ENCODE measurements at places on chromosomes 5 and 9. TPM values are rescaled to one million over a fixed set of nuclear protein-coding genes. Genes with fewer than 3 reads are reported as not detected.

DNA sequence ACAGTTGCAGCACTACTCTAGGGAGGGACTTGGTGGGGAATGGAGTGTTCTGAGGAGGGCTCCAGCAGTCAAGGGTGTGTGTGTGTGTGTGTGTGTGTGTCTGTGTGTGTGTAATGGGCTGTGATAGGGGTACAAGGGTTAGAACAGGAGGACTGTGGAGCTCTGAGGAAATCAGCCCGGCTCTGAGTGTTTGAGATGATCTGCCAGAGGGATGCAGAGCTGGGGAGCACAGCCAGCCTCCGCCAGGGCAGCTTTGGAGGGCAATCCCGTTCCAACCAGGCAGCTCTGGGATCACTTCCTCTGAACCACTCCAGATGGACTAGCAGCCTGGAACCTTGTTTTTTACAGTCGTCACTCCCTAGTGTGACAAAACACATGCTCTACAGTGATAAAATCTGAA lies 3.0 kb upstream of the SLC6A7 start:
- no peaks in the 10 kb centered on the region for H3K4me1 ChIP-seq
- no peak overlapping the region for H3K4me3 ChIP-seq
- no peak for DNase-seq
- H3K36me3 ChIP-seq: no peaks in the 10 kb centered on the region
- H3K27me3 ChIP-seq: no peaks in the 10 kb centered on the region

GRCh38 chr5:135253601-135254178 lies 145.3 kb downstream of the MACROH2A1 start:
- no peak overlapping the region for H3K27ac ChIP-seq
- H3K4me1 ChIP-seq: no peaks in the 10 kb centered on the region
- DNase-seq: no peak
- H3K27me3 ChIP-seq: no peaks in the 10 kb centered on the region
- H3K4me3 ChIP-seq: no peak overlapping the region

DNA sequence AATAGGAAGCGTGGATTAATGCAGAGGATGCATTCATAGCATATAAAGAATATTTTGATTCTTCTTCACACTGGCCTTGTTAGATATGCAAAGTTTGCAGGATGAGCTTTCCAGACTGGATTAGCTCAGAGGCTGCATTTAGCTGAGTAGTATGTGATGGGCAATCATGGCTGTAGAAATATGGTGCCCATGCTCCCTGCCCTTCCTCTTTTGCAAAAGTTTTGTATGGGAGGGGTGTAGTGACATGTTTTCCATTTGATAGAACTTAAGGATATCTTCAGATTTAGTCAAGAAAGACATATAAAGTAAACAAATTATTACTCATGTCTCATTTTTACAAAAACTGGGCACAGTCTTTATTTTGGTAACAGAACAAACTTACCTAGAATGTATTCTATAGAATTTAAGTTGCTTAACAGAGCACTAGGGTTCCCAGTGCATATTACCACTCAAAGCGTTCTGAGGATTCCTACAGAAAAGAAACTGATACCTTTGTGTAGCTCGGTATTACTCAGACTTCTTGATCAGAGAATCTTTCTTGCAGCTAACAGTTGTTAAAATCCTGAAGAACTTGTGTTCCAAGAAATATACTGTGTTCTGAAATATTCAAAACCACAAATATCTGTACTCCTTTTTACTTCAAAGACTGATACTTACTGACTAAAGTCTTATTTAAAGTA lies 9.8 kb downstream of the GTF3C4 start:
- no peaks in the 10 kb centered on the region for H3K27me3 ChIP-seq
- H3K27ac ChIP-seq: no peak overlapping the region
- no peaks in the 10 kb centered on the region for H3K4me1 ChIP-seq

DNA sequence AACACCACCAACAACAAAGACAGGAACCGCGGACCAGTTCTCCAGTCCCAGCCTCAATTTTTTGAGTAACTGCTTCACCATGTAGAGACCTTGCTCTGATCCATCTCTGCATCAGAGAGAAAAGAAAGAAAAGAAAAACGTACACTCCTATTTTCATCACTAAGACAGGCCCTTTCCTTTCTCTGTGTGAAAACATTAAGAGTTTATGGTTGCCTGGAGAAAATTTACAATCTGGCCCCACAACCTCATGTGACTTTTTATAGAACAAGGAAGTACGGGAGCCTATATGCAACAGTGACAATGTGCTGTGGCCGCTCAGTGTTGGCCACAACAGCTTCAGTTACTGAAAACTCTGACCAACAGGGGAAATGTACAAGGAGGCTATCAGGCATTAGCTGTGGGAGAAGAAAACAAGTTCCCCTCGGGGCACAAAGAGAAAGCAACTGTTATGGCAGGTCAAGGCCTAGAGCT lies 272.9 kb upstream of the PTGER4 start:
- DNase-seq: no peak
- no peaks in the 10 kb centered on the region for H3K36me3 ChIP-seq
- H3K4me1 ChIP-seq: no peaks in the 10 kb centered on the region
- H3K27me3 ChIP-seq: no peaks in the 10 kb centered on the region
- no peak overlapping the region for H3K4me3 ChIP-seq

DNA sequence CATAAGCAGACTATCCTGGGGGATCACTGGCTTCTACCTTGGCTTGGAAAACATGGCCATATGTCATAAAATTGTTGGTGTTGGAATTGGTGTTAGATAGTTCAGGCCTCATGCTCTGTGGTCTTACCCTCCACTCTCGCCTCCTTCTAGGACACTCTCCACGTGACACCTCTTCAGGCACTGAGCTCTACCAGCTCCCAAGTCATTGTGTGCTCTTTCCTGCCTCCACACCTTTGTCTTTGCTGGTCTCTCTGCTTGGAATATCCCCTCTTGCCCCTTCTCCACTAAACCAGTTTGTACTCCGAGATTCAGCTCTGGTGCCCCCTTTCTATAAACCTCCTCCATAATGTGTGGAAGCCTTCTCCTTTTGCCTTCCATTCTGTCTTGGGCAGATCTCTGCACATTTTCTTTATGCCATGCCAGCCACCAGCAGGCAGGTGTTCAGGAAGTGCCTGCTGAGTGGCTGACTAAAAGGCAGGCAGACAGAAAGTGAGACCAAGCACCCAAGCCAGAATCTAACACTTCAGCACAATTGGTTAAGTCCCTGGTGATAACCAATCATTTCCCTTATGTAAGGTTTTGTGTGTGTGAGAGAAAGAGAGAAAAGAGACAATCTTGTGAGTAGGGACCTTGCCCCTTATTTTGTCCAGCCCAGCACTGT lies 37.7 kb downstream of the SAR1B start:
- peaks cover 5% of the 10 kb centered on the region for H3K4me1 ChIP-seq
- no peaks in the 10 kb centered on the region for H3K36me3 ChIP-seq
- H3K27me3 ChIP-seq: no peaks in the 10 kb centered on the region
- no peak for DNase-seq

- no peak overlapping the region for H3K27ac ChIP-seq
- H3K36me3 ChIP-seq: no peaks in the 10 kb centered on the region
- H3K27me3 ChIP-seq: no peaks in the 10 kb centered on the region
Observed at GRCh38 chr9:93958121-93958818, 3.1 kb upstream of the BARX1 start.

GRCh38 chr9:86687788-86688187 lies 259.5 kb downstream of the GAS1 start:
- no peak overlapping the region for H3K4me3 ChIP-seq
- H3K27me3 ChIP-seq: peaks cover 1% of the 10 kb centered on the region
- H3K4me1 ChIP-seq: peaks cover 2% of the 10 kb centered on the region
- H3K27ac ChIP-seq: no peak overlapping the region
- no peak for DNase-seq

- H3K4me3 ChIP-seq: no peak overlapping the region
- no peaks in the 10 kb centered on the region for H3K27me3 ChIP-seq
- no peak overlapping the region for H3K27ac ChIP-seq
- no peaks in the 10 kb centered on the region for H3K4me1 ChIP-seq
Observed at GRCh38 chr9:19975499-19975898, 186.7 kb upstream of the SLC24A2 start.

NCS1 gene
- 72.1 TPM for total RNA-seq

NSG2 gene
- total RNA-seq: not detected

DNA sequence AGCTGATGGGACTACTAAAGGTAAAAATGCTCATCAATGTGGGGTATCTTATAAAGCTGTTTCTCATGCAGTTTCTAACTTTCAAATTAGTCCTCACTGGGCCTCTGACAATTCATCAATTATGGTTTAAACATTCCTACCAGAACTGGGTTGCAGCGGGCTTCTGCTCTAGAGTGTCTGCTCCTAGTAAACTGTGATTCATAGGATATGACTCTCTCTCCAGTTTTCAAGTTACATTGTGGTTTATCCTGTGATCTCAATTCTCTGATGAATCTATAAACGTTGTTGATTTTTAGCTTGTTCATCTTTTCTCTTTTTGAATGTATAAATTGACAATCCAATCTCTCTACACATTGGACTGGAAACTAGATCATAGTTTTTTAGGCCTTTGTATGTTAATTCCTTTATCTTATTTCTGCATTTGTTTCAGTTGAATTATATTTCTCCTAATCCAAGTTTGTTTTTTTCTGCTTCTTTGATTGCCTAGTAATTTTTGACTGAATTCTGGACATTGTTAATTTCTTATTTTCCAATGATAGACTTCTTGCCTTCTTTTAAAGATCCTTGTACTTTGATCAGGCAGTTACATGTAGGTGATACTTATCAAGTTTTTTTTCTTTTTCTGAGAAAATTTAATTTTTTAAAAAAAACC lies 822.6 kb downstream of the TLE1 start:
- H3K27ac ChIP-seq: no peak overlapping the region
- H3K27me3 ChIP-seq: no peaks in the 10 kb centered on the region
- DNase-seq: no peak
- H3K4me1 ChIP-seq: no peaks in the 10 kb centered on the region
- no peaks in the 10 kb centered on the region for H3K36me3 ChIP-seq

- no peak for DNase-seq
- no peaks in the 10 kb centered on the region for H3K4me1 ChIP-seq
- no peak overlapping the region for H3K4me3 ChIP-seq
- no peak overlapping the region for H3K27ac ChIP-seq
- no peaks in the 10 kb centered on the region for H3K27me3 ChIP-seq
Observed at GRCh38 chr5:133396814-133397213, 215.5 kb downstream of the FSTL4 start.

SCGB3A1 gene
- total RNA-seq: not detected

GPX3 gene
- 694 TPM for total RNA-seq

- H3K36me3 ChIP-seq: no peaks in the 10 kb centered on the region
- H3K27me3 ChIP-seq: no peaks in the 10 kb centered on the region
- no peak within 1 kb of the TSS for H3K4me3 ChIP-seq
- H3K4me1 ChIP-seq: no peaks in the 10 kb centered on the region
- no peak for DNase-seq
Observed at GRCh38 chr5:121851643-121852574, at the start of gene FTMT. Gene FTMT, plus strand, starts transcription at chr5:121851882. Its CDS starts 82 bp downstream, at chr5:121851964.

- peaks cover 1% of the 10 kb centered on the region for H3K36me3 ChIP-seq
- DNase-seq: no peak
- no peak overlapping the region for H3K27ac ChIP-seq
- no peaks in the 10 kb centered on the region for H3K27me3 ChIP-seq
- H3K4me3 ChIP-seq: no peak overlapping the region
Observed at GRCh38 chr5:133106343-133106742, 54.5 kb downstream of the HSPA4 start.

GRCh38 chr9:111016426-111017045 lies 21.7 kb downstream of the LPAR1 start:
- H3K27ac ChIP-seq: no peak overlapping the region
- H3K27me3 ChIP-seq: no peaks in the 10 kb centered on the region
- no peak for DNase-seq
- H3K4me3 ChIP-seq: no peak overlapping the region
- peaks cover 11% of the 10 kb centered on the region for H3K4me1 ChIP-seq
- no peaks in the 10 kb centered on the region for H3K36me3 ChIP-seq

GRCh38 chr5:56763182-56763581 lies 52.2 kb upstream of the MAP3K1 start:
- H3K36me3 ChIP-seq: no peaks in the 10 kb centered on the region
- no peaks in the 10 kb centered on the region for H3K27me3 ChIP-seq
- H3K4me1 ChIP-seq: no peaks in the 10 kb centered on the region
- H3K4me3 ChIP-seq: no peak overlapping the region
- H3K27ac ChIP-seq: no peak overlapping the region
- no peak for DNase-seq

DNA sequence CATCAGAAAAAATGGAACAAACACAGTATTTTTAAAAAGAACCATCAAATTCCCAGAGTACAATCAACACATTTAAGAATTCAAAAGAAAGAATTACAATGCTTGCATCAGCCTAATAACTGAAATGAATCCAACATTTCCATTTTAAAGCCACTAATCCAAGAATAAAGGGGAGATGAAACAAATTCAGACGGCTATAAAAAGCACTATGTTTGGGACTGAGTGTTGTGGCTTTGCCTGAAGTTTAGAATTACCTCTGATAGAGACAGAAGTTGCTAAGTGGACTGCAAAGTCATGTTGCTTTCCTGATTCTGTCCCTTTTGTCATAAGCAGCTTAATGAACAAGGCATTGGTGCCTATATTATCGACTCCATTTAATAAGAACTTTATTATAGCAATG lies 135.4 kb upstream of the RGMB start:
- no peak overlapping the region for H3K4me3 ChIP-seq
- H3K27ac ChIP-seq: no peak overlapping the region
- H3K27me3 ChIP-seq: no peaks in the 10 kb centered on the region

DNA sequence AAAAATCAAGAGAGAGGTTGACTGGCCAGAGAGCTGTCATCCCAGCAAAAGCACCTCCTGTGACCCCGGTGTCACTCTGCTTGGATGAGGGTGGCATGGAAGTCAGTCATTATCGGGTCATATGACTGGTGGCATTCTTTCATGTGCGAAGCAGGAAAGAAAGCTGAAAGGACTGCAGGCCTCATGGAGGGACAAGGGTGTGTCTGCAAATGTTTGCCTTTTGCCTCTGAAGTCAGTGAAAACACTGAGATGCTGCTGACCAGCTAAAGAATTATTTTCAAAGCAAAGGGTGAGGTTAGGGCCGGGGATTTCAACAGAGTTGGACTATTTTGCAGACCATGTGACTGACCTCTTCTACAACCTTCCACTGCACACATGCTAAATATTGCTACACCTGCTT lies 298.3 kb downstream of the CSNK1G3 start:
- H3K27me3 ChIP-seq: no peaks in the 10 kb centered on the region
- H3K4me3 ChIP-seq: no peak overlapping the region
- H3K27ac ChIP-seq: no peak overlapping the region
- no peak for DNase-seq
- H3K4me1 ChIP-seq: peaks cover 1% of the 10 kb centered on the region
- no peaks in the 10 kb centered on the region for H3K36me3 ChIP-seq

GRCh38 chr9:69743930-69744329 lies 15.9 kb downstream of the PTAR1 start:
- H3K27me3 ChIP-seq: no peaks in the 10 kb centered on the region
- no peak for DNase-seq
- no peak overlapping the region for H3K4me3 ChIP-seq
- H3K4me1 ChIP-seq: no peaks in the 10 kb centered on the region
- no peaks in the 10 kb centered on the region for H3K36me3 ChIP-seq
- no peak overlapping the region for H3K27ac ChIP-seq

All from aorta (tissue), 5 donors.